ENCODE measurements at places on chromosomes 5 and 9.

- no peak for DNase-seq
Measured at GRCh38 chr5:28215091-28215490, 1176.7 kb upstream of the CDH9 start.

GRCh38 chr5:81971111-81971711 is 612 bp upstream of the ATG10 start:
- no peak for DNase-seq

DNA sequence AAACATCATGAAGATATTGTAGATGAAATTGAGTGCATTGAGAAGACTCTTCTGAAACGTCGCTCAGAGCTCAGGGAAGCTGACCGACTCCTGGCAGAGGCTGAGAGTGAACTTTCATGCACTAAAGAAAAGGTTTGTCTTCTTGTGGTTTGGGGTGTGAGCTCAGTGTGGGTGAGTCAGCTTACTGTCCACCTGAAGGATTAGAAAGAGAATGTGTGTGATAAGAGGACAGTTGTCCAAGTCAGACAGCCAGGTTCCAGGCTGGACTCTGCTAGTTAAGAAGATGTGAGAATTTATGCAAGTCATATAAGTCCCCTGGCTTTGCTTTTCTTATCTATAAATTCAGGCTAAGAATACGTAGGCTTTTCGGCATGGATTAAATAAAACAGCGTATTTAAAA is 46.9 kb downstream of the RAB14 start:
- no peak for DNase-seq

DNA sequence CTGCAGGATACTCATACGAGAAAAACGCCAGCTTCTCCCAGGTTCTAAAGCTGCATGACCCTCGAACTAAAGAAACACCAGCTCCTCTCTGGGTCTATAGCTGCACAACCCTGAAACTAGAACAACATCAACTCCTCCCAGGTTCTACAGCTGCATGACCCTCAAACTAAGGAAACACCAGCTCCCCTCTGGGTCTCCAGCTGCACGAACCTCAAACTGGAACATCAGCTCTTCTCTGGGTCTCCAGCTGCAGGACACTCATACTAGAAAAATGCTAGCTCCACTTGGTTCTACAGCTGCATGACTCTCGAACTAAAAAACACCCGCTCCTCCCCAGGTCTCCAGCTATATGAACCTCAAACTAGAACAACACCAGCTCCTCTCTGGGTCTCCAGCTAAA is 811.1 kb downstream of the CDH9 start:
- no peak for DNase-seq

DNA sequence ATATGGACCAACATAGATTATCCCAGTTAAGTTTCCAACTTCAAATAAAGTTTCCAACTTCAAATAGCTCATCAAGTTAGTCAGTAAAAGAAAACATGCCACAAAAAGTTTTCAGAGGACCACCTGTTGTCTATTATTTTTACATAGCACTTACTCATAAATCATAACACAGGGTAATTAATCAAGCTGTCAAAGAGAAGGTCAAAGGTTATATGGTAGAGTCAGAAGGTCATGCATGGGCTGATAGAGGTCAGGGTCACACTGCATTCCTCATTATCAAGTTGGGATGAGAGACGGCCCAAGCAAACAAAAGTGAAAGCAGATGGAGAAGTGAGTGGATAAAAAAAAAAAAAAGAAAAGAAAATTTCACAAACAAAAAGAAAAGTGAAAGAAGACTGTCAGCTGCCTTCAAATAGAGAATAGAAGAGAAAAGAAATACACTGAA is 145.5 kb upstream of the POU5F2 start:
- no peak for DNase-seq

- DNase-seq = no peak
Measured at GRCh38 chr5:146310540-146310939, 28.1 kb upstream of the POU4F3 start.

DNA sequence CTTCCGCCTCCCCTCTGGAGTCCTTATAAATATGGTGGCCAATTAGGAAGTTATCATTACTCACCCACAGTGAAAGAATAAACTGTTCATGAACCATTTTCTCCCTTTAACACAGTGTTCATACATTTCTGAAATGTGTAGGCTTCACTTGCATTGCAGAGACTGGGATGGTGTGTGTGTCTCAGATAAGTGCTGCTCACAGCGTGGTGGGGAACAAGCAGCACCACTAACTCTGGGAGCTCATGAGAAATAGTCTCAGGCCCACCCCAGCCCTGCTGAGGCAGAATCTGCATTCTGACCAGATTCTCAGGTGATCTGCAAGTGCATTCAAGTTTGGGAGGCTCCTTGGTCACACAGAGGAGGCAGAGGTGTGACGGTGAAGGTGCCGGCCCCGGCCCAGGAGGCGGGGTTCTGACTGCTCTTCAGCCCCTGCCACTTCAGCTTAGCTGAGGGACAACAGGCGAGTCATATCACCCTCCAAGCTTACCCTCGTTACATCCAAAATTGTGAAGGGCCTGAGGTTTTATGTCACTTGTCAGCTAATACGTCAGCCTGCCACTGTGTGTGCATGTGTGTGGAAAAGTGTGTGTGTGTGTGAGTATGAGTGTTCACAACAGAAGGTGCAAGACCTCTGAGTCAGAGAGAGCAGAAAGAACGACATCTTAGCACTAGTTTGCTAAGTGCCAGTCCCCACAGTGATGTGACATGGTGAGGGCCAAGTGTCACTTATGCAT is 34.7 kb downstream of the DAP start:
- no peak for DNase-seq

- DNase-seq = no peak
Measured at GRCh38 chr5:57277085-57277484, 103.2 kb downstream of the GPBP1 start.

DNA sequence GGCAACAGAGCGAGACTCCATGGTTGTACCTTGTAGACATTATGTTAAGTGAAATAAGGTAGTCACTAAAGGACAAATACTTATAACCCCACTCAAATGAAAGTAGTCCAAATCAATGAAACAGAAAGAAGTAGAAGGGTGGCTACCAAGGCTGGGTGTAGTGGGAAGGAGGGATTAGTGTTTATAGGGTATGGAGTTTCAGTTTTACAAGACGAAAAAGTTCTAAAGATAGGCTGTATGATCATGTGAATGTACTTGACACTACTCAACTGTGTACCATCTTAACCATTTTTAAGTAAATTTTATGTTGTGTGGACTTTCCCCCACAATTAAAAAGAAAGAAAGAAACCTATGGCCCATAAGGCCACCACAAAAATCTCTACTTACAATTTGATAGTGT is 32.2 kb downstream of the ALDH7A1 start:
- DNase-seq = no peak

GRCh38 chr5:137649228-137649935 is 86.5 kb downstream of the KLHL3 start:
- DNase-seq = no peak

GRCh38 chr9:38707885-38708637 is 11.9 kb downstream of the FAM240B start:
- DNase-seq = no peak

GRCh38 chr9:21605489-21605931 is 123.4 kb upstream of the IFNE start:
- no peak for DNase-seq

GRCh38 chr9:75855509-75855908 is 35.0 kb upstream of the PCSK5 start:
- DNase-seq = no peak

DNA sequence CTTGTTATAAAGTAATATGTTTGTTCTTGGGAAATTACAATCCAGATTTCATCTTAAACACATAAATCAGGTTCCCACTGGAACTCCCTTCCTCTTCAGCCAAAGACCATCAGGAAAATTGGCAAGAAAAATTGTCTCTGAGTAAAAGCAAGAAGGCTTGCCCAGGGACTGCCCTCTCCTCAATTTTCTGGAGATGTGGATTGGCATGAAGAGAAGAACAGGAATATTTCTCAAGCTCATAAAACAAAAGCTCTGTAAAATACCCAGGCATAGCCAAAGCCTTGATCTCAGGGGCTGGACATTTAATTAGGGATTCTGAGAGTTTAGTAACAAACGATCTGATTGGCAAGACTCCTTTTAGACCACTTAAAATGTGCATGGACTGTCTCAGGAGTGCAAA is 223.4 kb downstream of the ZNF608 start:
- DNase-seq = no peak

DNA sequence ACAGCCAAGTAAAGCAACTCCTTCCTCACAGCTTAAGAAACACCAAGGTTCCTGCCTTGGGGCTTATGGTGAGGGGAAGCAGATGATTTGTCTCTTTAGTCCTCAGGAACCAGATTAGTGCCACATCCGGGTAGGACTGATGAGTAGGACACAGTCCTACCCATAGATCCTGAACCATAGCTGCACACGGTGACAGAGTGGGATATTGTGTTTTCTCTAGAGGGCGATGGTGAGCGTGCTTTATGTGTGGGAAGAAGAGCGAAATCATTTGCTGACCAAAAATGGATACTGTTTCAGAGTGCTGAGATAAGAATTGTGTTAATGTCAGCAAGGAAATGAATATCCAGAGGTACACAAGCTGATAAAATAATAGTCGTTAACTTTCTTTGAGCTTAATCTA is 209.0 kb upstream of the FBXL7 start:
- no peak for DNase-seq

- no peak for DNase-seq
Measured at GRCh38 chr5:150066901-150067396, 19.4 kb downstream of the CSF1R start.

- no peak for DNase-seq
Measured at GRCh38 chr5:88245893-88246244, 22.8 kb downstream of the TMEM161B start.

- no peak for DNase-seq
Measured at GRCh38 chr9:69421908-69422801, 97.1 kb downstream of the ENTREP1 start.

DNA sequence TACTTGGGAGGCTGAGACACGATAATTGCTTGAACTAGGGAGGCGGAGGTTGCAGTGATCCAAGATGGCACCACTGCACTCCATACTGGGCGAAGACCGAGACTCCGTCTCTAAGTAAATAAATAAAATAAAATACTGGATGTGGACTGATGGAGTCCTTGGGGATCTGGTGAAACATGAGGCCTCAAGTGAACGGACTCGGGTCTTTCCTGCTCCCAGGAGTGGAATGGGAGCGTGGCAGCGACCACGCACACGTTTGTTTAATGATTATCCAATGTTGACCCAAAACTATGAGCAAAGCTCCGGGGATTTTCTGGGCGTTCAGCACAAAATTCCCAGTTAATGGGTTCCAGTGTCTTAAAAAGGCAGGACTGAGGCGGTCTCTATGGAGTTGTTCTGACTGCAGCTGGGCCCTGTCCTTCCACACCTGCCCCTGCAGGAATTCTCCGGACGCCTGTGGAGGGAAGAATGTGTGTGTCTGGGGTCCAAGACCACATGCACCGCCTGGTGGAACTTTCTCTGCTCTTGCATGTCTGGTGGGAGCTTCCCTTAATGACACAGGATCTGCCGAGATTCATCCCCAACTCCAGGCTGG is 26.6 kb downstream of the NEK6 start:
- no peak for DNase-seq

- DNase-seq = peak; percentile 6
Measured at GRCh38 chr5:66828548-66829357, 232.6 kb downstream of the MAST4 start.

DNA sequence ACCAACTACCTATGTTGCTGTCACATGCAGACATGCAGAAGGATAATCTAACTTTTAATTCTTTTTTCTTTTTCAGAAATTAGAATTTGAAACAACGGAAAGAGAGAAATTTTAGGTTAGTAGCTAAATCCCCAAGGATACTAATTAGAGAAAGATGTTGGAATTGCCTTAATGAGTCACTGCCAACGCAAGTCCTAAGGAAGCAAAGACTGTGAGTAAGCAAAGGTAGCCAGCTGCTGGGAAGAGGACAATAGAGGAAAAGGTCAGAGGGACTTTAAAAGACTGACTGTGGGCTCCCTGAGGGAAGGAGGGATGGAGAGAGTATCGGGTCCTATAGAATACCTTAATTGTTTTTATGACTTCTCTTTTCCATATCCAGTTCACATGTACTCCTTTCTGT is 461.9 kb upstream of the PAPPA start:
- no peak for DNase-seq

DNA sequence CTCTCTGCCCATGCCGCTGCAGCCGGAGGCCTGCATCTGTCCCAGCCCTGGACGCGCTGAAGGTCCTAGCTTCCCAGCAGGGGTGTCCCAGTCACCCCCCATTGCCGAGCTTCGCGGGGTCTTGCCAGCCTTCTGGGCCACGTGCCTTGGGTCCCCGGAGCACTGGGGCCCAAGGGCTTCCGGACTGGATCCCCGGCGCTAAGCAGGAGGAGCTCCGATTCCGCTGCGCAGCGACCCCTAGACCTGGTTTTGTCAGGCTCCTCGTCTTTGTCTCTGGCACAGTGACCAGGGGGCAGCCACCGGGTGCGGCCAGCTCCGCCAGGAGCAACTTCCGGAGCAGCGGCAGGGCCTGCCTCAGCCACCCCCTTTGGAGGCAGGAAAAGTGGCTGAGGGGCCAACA is 3.3 kb upstream of the IRX1 start:
- no peak for DNase-seq

DNA sequence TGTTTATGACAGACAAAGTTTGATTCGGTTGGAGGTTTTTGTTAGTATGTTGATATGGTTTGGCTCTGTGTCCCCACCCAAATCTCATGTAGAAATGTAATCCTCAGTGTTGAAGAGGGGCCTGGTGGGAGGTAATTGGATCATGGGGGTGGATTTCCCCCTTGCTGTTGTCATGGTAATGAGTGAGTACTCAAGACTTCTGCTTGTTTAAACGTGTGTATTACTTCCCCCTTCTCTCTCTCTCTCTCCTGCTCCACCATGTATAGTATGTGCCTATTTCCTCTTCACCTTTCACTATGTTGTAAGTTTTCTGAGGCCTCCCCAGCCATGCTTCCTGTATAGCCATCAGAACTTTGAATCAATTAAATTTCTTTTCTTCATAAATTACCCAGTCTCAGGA is 415.1 kb downstream of the HCN1 start:
- DNase-seq = no peak

GRCh38 chr5:16992006-16992405 is 55.9 kb upstream of the MYO10 start:
- DNase-seq = no peak

DNA sequence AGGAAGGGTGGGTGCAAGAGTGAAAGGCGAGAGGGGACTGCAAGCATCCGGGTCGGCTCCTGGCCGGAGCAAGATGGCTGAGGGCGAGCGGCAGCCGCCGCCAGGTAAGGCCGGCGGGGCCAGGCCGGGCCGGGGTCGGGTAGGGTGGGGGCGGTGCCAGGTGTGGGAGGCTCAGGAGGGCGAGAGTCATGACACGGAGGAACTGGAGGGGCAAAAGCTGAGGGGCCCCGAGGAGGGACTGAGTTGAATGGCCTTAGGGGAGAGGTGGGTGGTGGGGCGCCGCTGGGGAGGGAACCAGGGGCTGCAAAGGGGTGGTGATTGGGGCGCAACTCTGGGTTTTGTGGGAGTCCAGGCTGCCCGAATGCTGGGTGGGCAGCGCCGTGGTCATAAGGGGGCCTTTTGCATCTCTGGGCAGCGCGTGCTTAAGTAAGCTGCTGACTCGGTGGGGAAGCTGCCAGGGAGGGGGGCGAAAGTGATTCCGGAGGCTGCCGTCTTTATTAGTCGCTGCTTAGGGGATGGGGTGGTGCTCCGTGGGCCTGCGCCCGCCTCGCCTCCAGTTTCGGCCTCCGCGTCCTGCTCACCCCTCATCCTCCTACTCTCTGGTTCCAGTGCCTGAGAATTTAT is 425 bp downstream of the PTPA start:
- DNase-seq = no peak

GRCh38 chr9:113540466-113540865 is 76.9 kb downstream of the RGS3 start:
- DNase-seq = no peak
